ENCODE measurements at places on chromosomes 2 and 18.

DNA sequence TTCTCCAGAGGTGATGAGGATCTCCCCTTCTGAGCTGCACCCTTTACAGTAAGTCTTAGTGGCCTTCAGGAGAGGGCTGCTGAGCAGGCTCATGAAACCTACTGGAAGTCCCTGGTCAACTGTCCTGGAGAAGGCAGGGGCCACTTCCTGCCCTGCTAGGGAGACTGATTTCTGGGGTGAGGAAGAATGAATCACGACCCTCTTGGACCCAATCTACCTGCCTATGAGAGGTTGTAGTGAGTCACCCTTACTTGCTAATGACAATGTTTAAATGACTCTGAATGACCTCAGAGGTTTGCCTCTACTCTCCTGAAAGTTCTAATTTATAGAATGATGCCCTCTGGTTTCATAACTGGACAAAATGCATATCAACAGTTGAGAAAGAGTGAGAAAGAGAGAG, 79.4 kb upstream of the FAM136A start:
- no peak for DNase-seq

DNA sequence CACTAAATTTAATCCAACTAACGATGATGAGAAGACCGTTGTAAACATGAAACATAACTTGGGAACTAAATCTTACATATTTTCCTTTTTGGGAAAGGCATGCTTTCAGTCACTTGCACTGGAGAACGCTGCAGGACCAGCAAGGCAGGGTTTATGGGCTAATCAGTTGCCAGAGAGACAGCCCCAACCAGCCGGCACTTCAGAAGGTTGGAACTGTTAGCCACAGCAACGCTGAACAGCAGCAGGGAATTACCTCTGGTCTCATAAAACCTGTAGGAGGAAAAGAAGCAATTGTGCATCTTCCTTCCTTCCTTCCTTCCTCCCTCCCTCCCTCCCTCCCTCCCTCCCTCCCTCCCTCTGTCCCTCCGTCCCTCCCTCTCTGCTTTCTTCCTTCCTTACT, 33.9 kb upstream of the SIX2 start:
- DNase-seq: no peak

DNA sequence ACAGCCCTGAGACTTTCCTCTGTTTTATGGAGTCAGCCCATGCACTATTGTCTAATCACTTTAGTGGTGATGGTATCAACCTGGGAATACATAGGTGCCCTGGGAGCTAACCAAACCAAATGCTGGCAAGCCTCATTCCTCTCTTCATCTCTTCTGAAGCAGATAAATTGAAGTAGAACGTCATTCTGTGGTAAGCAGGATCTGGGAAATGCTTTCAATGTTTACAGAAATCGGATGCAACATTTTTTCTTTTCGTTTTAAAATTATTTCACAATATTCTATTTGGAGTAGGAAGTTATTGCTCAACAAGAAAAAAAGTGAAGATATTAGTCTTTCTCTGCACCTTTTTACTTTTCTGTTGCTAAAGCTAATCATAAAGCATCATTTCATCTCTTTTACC, 114.2 kb downstream of the RBMS1 start:
- peak; percentile 82 for DNase-seq

GRCh38 chr18:25818505-25818904, 271.9 kb downstream of the SS18 start:
- DNase-seq: no peak

DNA sequence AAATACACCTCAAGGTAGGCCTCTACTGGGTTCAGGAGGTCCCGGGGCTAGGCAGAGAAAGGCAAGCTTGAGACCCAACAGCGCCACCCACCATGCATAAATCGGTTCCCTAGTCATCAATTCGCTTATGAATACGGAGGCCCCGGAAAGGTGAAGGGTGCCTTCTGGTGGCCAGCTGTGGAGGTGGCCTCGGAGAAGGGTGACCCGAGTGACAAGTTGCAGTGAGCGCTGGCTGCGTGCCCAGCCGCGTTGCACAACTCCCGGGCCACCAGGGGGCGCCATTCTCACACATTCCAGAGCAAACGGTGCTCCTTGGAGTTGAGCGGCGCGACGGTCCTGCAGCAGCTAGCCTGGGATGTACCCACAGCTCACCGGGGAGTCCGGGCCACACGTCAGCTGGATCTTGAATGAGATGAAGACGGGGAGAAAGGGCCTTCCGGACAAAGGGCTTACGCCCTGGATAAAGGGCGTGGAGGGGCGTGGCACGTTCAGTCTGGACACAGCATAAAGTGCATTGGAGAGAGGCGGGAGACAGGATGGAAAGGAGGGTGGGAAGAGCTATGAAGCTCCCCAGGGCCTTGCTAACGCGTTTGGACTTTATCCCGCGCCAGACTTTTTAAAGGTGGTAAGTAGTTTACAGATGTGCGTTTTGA, 20.4 kb downstream of the TMSB10 start:
- DNase-seq: peak; percentile 93
